Activated effector memory CD4-positive, alpha-beta T cell treated with Interleukin-2 at 50 U/mL for 16 hours (primary cell): ENCODE measurements at places on chromosomes 5 and 9.
A peak's percentile ranks its signal among the peaks of the same experiment; 100 is the strongest.

DNA sequence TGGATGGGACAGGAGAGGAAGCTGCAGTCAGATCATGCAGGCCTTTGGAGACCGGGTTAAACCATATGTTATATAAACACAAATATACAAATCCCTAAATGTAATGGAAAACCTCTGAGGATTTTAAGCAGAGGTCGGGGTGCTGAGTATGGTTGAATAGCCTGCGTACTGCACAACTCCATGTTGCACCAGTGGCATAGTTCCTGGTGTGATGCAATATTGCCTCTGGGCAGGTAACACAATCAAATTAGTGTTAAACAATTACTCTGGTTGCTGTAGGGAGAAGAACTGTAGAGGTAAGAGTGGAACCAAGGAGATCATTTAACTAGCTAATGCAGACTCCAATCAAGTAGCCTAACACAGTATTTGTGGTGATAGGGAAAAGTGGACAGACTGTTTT lies 21.3 kb upstream of the RNF145 start:
- DNase-seq, result no peak

- no peak for DNase-seq
Measured at GRCh38 chr9:114003351-114003750, 74.7 kb downstream of the AMBP start.

GRCh38 chr5:142644127-142644526 lies 41.8 kb downstream of the FGF1 start:
- DNase-seq, result no peak

DNA sequence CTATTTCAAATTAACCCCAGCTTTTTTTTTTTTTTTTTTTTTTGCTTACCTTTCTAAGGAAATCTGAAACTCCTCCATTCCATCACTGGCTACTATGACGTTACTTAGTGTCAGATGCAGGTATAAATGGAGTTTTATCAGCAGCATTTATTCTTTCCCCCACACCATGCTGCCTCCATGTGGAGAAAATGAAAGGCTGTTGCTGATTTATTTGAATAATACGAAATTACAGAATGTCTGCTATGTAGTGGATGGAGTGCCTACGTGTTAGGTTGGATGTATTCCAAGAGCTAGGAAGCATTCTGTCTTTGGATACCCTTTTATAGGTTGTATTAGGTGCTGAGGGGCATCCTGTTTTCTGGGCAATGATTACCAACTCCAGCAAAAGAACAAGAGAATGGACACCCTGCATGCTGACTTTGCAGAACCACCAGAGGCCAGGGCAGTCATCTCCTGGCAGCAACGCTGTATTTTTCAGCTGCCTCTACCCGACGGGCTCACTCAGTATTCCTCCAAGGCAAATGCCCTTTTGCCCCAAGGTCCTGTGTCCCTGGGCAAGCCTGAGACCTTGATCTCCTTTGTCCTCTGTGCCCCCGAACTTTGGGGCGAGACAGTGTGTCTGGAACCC lies 199.5 kb downstream of the ALDH1A1 start:
- DNase-seq, result no peak

DNA sequence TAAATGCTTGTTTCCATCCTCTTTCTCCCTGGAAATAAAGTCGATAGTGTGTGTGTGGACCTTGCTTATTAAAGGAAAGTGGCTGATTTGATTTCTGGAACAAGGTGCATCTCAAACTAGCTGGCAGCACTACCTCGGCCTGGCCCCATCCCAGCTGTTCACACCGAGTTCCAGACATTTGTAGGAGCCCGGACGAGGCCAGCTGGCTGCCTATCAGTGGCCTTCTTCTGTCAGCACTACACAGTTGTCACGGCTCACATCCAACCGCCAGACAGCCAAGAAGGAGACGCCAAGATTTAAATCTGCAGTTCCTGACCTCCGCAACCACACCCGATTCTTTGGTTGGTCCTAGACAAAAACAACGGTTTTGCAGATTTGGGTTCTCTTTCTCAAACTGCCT lies 63.6 kb downstream of the PALM2AKAP2 start:
- DNase-seq, result no peak

GRCh38 chr9:112104901-112105300 lies 70.2 kb downstream of the SUSD1 start:
- DNase-seq, result no peak

DNA sequence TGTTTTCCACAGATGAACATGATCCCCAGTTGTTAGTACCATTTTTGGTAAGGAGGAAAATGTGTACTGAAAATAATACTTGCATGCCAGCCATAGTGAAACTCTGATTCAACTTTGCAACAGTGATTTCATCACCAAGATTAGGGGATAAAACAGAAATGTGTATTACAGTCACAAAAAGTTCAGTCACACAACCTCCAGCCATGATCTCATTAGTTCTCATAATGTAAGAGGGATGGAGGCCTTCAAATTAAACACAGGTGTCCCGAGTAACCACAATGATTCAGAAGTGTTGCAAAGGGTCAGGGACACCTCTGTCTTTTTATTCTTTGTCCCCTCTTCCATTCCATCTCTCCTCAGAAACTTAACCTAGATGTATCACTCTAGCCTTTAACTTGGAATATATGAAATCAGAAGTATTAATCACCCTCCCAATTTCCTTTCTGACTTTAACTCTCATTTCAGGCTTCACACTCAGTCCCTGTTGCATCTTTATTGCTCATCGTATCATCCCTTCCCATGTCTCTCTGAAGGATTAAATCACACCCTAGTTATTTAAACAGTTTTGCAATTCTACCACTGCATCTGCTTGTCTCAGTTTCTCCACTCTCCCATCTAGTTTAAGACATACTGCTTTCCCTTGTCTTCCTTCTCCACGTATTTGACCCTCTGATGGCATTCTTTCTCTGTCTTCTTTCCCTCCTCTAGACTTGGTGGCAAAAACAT lies 291.2 kb downstream of the ADAMTS6 start:
- DNase-seq, result no peak

GRCh38 chr5:9519537-9519936 lies 26.3 kb downstream of the SEMA5A start:
- no peak for DNase-seq

GRCh38 chr9:95085861-95086563 lies 231.5 kb downstream of the FANCC start:
- no peak for DNase-seq

DNA sequence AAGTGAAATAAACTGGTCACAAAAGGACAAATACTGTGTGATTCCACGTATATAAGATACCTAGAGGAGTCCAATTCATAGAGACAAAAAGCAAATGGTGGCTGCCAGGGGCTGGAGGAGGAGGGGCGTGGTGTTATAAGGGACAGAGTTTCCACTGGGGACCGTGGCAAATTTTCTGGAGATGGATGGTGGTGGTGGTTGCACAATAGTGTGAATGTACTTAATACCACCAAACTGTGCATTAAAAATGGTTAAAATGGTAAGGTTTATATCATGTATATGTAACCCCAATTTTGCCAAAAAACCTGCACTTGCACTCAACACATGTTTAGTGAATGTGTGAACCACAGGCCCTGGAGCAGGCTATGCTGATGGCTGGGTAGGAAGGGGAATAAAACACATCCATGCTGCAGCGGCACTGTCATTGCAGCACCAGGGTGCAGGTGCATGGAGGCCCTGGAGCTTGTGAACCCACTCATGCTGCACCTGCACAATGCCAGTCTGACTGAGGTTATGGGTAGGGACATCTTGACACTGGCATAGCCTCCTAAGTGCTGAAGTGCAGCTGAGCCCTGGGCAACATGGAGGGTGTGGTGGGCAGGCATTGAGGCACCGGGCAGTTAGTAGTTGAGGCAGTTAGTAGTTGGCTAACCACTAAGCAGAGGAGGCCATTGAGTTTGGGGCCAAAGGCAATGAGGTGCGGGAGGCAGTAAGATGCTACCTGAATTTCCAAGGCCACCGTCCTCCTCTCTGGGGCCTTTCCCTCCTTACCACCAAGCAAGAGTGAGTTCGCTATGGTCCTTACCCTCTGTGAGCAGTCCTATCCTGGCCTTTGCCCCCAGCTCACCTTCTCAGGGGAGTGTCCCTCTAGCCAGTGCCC lies 3.5 kb upstream of the PHF2 start:
- DNase-seq, result no peak

DNA sequence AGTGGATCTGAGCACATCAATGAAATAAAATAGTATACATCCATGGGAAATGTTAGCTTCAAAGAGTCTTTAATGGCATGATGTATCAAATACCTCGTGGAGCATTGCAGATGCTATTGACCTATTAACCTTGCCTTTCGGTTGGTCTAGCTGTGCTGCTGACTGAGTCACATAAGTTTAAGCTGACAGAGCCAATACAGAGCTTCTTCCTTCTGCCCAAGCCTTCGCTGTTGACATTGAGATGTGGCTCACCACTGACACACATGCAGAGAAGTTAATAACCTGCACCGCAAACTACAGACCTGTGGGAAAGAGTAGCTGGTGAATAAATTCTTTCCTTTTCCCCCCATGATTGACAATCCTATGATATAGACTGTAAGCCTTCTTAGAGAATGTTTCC lies 78.2 kb downstream of the LURAP1L start:
- DNase-seq, result no peak

- DNase-seq, result no peak
Measured at GRCh38 chr9:123523845-123524244, 167.8 kb downstream of the CRB2 start.

GRCh38 chr5:161286066-161286655 lies 260.4 kb downstream of the GABRB2 start:
- no peak for DNase-seq

DNA sequence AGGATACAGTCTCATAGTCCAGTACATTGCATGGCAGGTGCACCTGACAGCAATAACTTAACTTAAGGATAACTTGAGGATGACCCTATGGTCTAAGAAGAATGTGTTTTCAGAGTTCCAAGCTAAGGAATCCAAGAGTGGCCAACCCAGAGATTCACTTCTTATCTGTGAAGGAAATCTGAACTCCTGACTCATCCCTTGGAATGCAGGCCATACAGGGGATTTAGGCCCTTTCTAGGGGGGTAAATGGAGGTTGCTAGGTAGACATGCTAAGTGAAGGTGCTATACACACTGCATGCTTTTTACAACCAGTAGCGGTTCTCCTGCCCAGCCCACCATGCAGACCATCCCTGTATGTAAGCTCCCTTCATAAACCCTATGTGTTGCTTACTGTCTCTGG lies 50.4 kb downstream of the HTR1A start:
- DNase-seq, result no peak

- no peak for DNase-seq
Measured at GRCh38 chr9:1939926-1940368, 75.2 kb upstream of the SMARCA2 start.

GRCh38 chr5:51326844-51327243 lies 56.4 kb upstream of the ISL1 start:
- no peak for DNase-seq

- peak; percentile 22 for DNase-seq
Measured at GRCh38 chr5:132662925-132663770, 5.2 kb downstream of the IL13 start.

- no peak for DNase-seq
Measured at GRCh38 chr9:89775641-89776040, 170.8 kb downstream of the GADD45G start.

DNA sequence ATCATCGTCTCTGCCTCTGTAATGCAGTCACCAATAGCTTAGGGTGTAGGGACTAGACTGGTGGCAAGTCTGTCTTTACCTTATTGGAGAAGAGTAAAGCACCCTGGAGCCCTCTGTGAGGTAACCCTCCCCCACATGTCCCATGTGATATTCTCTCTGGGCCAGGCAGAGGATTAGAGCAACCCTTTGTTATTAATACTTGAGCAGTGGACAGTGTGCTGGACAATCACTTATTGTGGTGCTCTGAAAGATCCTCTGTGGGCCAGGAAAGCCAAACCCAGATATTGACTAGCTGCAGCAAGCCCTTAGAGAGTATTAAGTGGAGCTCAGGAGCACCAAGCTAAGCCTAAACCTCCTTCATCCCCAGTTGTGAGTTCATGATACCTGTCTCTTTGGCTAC lies 139.7 kb upstream of the RUSC2 start:
- no peak for DNase-seq

GRCh38 chr9:114000063-114000454 lies 78.0 kb downstream of the AMBP start:
- DNase-seq, result no peak

DNA sequence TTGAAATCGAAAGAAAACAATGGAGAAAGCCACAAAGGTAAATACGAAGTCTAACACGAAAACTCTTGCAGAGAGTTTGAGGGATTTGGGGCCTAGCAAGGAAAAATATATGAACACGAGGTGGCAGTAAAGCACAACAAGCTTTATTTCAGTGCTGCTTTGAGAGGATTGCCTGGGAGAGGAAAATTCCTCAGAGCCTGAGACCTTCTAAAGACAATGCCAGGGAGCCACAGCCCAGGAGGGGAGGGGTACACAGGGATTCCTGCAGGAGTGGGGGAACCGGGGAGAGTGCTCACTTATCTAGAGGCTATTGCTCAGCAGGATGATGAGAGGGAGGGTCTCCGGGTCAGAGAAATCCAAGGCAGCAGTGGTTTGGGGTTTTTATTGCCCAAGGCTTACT lies 134.9 kb upstream of the ADCY2 start:
- DNase-seq, result no peak

DNA sequence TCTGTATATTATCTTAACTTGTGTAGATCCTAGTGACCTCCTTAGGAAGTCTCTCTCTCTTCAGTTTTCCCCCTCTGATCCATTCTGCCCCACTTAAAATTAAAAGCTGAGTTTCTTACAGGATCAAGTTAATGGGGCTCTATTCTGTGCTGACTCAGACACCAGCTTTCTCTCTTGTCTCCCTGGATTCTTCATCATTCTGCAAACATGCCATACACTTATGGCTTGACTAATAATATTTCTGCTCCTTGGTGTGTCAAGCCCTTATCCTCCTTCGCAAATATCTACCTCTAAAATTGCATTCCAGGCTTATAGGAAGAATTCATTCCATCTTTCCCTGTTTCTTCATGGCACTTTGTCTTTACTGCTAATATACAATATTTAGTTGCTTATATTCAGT lies 18.1 kb downstream of the LRRC70 start:
- DNase-seq, result no peak

DNA sequence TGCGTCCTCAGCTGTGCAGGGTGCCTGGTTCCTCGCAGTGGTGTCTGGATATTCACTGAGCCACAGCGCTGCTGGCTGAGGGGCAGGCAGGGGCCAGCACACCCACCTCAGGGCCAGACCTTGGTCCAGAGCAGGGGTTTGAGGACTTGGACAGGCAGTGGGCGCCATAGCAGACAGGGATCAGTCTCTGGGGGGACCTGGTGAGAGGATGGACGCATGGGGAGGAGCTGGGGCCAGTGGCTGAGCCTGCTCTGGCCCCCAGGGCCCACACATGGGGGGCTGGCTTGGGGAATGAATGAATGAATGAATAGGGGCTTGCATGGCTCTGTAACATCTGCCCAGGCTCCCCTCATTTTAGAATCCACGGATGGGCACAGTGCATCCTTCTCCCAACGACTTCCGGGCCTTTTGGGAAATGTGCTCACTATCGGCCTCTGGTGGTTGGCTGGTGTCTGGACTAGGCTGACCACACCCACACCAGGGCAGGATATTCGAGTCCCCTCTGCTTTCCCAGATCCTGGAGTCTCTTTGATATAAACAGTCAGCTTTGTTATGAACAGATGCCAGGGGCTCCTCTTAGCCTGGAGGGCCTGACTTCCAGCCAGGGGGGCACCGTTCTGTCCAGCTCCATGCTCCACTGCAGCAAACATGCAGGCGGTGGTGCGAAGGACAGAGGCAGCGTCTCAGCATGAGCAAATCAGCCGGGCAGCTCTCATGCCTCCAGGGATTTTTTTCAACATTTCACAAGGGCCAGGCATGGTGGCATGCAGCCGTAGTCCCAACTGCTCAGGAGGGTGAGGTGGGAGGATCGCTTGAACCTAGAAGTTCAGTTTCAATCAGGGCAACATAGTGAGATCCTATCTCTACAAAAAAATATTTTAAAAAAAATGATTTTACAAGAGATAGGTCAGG lies 62.6 kb downstream of the NEK6 start:
- peak; percentile 18 for DNase-seq
